Erythroblast (primary cell): ENCODE measurements at places on chromosomes 3 and 15.
A peak's percentile ranks its signal among the peaks of the same experiment; 100 is the strongest.

DNA sequence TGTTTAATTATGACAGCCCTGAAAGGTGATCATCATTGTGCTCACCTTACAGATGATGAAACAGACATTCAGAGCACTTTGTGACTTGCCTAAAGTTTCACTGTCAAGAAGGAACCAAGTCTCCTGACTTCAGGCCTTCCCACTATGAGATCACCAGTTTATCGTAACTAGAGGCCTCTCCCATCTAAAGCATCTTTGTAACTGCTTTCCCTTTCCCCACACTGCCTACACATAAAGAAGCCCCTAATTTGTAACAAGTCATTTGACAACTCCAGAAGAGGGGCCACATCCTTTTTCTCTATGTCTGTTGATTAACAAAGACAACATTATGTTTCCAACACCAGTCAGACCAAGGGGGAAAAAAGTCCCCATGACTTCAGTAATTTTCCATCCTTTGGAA is 1.1 kb downstream of the KLHL6 start:
- peak; percentile 68 for DNase-seq

GRCh38 chr3:81024560-81024959 is 736.9 kb downstream of the GBE1 start:
- DNase-seq = no peak

DNA sequence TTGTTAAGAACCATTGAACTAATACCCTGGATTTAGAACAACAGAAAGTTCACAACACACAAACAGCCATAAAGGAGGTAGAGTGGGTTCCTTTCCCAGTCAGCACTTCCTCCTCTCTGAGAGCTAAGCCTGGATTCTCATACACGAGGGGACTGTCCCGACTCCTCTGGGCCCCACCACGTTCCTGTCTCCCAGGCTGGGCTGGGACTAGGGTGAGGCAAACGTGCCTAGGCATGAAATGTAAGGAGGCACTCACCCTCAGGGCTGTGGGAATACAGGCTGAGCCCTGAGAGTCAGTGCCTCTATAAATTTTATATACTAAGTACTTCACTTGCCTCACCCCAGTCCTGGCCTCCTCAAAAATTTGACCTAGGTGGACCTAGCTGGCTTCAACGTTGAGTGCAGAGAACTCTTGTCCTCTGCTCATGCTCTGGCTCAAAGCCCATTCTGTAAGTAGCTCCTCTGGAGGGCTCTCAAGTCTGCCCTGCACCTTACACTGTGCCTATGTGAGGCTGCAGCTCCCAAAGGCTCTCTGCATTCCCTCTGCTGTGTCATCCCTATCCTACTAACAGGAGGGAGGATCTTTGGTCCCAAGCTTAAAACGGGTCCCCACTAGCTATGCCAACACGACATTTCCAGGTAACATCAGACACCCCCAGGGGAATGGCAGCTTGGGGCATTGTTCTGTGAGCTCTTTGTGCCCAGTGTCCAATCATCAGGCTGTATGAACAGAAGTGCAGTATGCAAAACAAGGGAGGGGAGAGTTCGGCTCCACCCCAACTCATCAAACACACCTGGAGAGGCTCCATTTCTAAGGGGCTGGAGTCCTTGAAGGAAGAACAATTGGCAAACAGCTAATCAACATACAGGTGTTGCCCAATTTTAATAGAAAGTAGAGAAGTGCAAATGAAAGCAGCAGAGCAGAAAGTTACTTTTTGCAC is 233.2 kb downstream of the RPLP1 start:
- DNase-seq = no peak

- DNase-seq = no peak
Measured at GRCh38 chr3:16441371-16441875, 72.1 kb downstream of the RFTN1 start.

GRCh38 chr3:40925231-40925630 is 274.1 kb upstream of the CTNNB1 start:
- DNase-seq = no peak

- DNase-seq = no peak
Measured at GRCh38 chr3:127209155-127209839, 16.4 kb downstream of the PRR23E start.

DNA sequence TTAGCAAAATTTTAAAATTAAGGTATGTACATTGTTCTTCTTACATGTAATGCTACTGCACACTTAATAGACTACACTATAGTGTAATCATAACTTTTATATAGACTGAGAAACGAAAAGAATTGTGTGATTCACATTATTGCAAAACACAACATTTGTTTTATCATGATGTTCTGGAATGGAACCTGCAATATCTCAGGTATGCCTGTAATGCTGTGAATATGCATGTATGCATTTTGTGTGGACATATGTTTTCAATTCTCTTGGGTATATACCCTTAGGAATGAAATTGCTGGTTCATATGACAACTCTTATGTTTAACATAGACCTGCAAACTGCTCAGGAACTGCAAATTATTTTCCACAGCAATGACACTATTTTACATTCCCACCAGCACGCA is 38.6 kb upstream of the TJP1 start:
- DNase-seq = no peak

DNA sequence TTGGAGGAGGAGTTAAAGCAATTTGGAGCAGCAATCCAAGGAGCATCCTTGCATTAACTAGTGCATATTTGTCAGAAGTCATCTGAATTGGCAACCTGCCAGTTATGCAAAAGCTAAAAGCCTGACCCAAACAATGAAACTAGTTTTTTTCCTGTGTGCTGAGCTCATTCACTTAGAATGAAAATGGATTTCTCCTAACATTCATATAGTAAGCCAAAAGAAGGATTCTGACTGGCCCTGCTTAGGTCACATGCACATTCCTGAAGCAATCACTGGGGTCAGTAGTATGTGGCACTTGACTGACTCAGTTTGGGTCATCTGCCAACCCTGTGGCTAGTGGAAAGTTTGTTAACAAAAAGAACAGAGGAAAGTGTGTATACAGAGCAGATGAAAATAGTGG is 30.5 kb downstream of the OXSM start:
- peak; percentile 56 for DNase-seq

DNA sequence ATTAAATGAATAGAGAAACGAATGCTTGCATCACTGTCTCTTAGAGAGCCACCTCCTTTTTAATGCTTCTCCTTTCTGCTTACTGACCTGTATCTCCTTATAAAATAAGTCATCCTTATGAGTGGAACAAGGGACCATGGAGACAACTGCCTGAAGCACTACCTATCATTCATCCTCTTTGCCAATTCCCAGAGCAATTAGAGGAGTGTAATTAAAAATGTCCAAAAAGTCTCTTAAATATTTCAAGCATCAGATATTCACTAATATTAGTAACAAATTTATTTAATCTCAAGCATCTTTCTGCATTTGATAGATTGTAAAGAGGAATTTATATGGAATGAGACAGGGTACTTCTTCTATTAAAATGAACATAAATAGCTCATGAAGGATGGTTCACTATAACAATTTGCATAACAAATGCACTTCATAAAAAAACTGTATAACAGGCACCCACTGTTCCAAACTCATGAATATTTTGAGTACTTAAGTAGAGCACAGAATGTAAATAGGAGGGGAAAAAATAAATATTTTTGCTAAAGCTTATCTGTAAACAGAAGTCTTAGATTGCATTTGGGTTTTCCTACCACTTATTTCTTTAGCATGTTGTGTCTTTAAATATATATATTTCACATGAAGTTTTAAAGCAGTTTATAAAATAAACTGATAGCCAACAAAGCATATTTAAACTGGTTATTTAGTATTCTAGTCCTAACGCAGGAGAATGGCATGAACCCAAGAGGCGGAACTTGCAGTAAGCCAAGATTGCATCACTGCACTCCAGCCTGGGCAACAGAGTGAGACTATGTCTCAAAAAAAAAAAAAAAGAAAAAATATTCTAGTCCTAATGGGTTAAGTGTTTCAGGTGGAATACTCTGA is 269.3 kb downstream of the TBL1XR1 start:
- DNase-seq = no peak

- no peak for DNase-seq
Measured at GRCh38 chr3:112709911-112710310, 69.0 kb upstream of the CCDC80 start.

- no peak for DNase-seq
Measured at GRCh38 chr15:83922649-83923294, 268.8 kb downstream of the ADAMTSL3 start.

DNA sequence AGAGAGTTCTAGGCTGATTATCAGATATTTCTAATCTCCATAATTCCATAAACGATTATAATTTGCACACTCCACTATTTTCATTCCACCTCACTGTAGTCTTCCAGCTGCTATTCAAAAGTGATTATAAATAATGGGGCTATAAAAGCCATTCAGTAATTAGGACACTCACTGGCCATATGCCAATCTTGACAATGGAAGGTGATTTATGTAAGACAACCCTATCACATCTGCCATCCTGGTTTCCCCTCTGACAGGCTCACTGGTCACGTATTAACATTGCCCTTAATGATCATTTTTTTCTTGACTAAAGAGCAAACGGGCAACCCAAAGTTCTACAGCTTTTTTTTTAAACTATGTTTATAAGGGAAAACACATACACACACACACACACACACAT is 402.4 kb downstream of the MAGI1 start:
- DNase-seq = no peak

DNA sequence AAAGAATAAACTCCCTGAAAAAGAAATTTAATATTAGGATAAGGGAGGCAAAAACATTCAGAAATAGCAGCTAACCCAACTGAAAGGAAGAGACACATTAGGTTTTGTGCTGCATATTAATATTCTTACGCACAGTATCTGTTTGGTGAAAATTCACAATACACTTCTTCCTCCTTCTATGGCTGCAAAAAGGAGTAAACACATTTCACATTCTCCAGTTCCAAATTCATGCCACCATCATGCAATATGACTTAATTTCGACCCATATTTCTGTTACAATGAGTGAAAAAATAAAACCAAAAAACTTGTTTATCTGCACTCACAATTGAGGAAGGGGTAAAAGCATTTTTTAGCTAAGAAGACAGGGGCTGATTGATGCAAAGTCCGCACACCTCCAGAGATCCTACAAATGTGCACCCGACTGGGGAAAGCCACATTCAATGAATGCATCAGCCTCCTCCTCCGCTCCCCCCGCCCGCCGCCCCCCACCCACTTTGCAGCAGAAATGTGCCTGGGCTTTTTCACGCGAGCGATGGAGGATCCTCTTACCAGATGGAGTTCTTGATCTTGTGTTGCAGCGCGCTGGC is 1.0 kb downstream of the RFX7 start:
- peak; percentile 65 for DNase-seq
